Stimulated activated CD8-positive, alpha-beta memory T cell treated with anti-CD3 and anti-CD28 coated beads, Interleukin-4, amount 100 ng/mL, for 4 hours (primary cell): ENCODE measurements at places on chromosomes 2 and 18.

DNA sequence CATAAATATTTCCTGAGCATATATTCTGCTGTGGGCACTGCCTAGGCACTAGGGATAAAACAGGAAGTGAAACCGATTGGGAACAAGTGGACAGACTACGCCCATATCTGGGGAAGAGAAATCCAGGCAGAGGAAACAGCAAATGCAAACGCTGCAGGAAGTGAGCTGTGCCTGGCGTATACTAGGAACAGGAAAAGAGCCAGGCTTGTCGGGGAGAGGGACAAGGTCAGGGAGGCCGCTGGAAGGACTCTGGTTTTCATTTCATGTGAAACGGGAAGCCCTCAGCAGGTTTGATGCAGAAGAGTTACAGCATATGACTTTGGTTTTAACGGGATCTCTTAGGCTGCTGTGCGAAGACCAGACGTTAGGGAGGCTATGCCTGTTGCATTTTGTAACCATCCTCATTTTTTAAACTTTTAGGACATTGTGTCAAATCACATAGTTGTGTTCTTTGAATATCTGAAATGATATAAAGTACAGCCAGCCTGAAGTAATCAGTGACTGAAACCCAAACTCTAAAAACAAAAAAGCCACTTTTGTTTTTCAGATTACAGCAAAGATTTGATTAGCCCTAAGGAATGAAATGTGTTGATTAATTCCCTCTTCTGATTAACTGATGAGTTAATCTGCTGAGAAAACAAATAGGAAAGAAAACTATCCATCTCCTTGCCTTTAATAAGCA, 110.2 kb upstream of the PIEZO2 start:
- DNase-seq: no peak

- no peak for DNase-seq
Measured at GRCh38 chr2:40625849-40626248, 174.0 kb upstream of the SLC8A1 start.

DNA sequence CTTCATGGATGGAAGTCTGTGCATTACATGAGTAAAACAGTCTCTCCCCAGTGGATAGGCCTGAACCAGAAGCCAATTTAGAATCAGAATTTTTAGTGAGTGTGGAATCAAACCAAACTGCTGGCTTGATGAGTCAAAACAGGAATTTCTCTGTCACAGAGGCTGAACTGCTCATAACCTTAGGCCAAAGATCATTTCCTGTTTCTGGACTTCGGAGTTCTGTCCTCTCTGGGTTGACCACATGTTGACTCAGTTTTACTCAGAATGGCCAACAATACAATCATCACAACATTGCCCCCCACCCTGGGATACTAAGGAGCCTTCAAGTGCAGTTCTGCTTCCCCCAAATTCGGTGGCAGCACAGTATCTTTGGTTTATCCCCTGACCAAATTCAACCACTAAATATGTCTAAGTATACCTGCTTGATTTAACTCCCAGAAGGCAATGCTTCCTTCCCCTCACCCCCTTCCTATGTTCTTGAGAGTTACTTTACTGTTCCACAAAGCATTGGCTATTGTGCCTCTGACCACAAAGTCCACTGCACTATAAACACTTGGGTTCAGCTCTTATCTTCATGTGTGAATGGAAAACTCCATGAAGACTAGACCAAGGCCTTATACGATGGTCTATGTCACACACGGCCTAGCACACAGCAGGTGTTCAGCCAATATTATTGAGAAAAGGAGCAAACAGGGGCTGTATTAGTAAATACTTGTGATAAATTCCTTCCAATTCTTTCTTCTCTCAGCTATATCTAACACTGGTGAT, 67.8 kb downstream of the NXPH2 start:
- DNase-seq: no peak

- DNase-seq: no peak
Measured at GRCh38 chr2:211881449-211881848, 657.2 kb downstream of the ERBB4 start.

DNA sequence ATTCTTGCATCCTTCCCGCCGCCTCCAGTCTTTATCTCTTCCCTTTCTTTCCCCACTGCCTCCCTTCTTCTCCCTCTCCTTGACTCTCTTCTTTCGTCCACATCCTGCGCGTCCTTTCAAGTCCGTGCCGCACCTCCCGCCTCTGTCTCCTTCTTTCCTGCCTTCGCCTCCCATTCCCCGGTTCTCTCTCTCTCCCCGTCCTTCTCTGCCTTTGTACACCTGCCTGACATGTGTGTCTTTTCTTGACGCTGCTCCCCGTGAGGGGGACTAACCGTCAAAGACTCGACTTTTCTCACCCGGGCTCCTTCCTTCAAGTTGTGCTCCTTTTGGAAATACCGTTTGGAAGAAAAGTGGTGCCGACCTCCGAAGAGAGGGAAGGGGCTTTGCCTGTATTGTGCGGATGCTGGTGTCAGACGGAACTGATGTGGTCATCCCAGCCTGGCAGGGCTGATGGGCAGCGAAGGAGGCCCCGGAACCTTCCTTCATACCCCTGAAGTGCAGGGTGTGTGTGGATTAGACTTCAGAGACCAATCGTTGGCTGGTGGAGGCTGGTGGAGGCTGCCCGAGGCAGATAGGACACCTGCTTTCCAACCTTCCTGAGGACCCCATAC, 879 bp downstream of the TMEM178A start:
- DNase-seq: no peak
